ENCODE measurements at places on chromosomes 6 and 20.

- DNase-seq = no peak
These were observed 207.6 kb upstream of the CDH4 start for GRCh38 chr20:61044499-61044898.

GRCh38 chr6:106885679-106886078 lies 88.8 kb downstream of the CD24 start:
- no peak for DNase-seq

DNA sequence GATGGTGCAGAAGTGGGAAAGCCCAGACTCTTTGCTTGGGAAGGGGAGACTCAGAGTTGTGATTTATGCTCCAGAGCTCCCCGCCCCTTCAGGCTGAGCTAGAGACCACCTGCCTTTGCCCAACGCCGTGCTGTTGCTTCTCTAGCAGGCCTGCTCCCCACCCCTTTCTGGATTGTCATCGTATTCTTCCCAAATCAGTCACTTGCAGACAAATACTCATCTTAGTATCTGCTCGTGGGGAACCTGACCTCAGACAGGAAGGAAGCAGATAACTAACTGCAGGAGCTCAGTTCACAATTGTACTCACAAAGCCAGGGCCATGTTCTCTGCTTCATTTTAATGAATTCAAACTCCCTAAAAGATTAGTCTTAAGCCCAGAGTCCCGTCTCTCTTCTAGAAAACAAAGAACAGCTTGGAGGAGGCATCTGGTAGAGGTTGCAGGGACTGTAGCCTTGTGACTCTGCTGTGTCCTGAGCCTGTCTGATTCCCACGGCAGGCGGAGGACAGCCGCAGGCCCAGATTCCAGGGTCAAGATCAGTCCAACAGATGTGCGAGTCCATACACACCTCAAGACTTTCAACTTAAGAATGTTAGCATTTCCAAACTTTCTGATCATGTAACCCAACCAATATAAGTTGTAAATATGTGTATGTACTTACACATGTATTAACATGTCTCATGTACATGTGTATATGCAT lies 57.2 kb upstream of the GGTLC1 start:
- DNase-seq = no peak

GRCh38 chr20:33863440-33864323 lies 52.5 kb downstream of the CHMP4B start:
- no peak for DNase-seq

GRCh38 chr6:91708534-91708933 lies 1121.7 kb upstream of the MAP3K7 start:
- DNase-seq = no peak

DNA sequence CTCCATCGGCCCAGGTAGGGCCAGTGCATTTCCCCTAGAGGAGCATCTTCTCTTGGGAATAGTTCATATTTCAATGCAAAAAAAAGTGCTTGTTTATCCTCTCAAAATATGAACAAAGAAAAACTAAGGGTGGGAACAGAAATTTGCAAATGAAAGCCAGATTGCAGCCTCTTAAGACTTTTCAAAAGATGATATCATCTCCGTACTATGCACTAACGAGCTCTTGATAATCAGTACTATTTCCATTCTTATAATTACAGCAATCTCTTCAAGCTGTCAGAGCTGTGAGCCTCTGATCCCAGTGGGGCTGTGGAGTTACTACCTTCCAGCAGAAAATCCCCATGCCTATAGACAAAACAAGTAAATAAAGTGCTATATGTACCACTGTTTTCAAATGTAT lies 77.1 kb downstream of the SOD2 start:
- DNase-seq = no peak

DNA sequence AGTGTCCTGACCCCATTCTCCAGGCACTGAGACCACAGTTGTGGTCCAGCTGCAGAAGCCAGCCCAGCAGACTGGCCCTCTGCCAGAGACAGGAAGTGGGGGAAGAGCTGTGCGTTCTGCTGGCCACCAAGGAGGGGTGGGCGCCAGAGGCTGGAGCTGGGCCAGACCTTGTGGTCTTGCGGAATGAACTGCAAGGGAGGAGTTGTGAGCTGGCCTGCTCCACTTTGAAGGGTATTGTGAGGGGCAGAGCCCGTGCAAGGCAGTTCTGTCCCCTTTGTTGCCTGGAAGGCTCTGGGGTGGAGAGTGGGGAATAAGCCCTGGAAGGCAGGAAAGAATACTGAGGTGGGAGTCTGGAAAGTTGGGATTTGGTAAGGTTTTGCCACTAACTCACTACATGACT lies 3.6 kb upstream of the MDFI start:
- DNase-seq = no peak
